ENCODE measurements at places on chromosomes 5 and 9. TPM values are rescaled to one million over a fixed set of nuclear protein-coding genes. Genes with fewer than 3 reads are reported as not detected.

- DNase-seq: no peak
These were observed 36.8 kb downstream of the PCDHAC2 start for GRCh38 chr5:141003031-141003430.

- no peak for DNase-seq
These were observed 11.9 kb downstream of the FGF18 start for GRCh38 chr5:171431251-171431777.

DNA sequence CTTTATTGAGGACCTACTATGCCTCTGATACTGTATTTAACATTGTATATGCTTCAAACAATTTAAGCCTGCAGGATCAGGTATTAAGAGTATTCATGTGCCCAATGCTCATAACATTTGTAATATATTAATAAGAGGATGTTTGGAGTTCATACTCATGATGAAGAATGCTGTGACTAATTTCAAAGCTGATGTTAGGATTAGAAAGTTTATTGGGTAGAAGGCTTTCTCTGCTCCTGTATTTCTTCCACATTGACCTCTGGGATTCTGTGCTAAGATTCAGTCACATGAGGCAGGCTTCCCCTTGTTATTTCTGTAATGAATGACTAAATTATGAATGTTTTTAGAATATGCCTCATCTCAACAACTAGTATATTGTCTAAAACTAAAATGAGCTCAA is 456.4 kb downstream of the NFIB start:
- DNase-seq: no peak

- no peak for DNase-seq
These were observed 43.1 kb downstream of the PDZD2 start for GRCh38 chr5:31682025-31682424.

DNA sequence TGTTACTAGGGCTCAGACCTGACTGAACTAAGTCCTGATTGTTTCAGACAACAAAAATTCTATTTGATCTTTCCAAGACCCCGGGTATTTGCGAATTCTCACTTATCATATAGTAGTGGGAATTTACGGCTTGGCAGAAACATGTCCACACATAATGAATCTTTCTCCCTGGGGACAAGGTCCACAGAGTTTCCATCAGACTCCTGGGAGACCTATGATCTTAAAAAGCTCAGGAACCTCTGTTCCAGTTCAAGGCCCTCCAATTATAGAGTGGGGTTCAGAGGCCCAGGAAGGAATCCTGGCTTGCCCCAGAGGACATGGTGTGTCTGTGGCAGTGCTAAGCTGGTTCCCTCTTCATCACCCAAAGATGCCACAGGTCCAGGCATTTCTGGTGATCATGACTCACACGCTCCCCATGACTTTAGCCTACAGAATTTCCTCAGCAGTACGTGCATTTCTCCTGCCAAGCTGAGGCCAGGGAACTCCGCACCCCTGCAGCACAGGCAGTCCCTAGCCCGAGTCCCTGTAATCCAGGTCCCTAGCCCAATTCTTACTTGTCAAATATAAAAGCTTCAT is 12.6 kb downstream of the RAPGEF1 start:
- DNase-seq: no peak

GRCh38 chr5:17619354-17619753 is 9.2 kb downstream of the TAF11L12 start:
- DNase-seq: no peak

DNA sequence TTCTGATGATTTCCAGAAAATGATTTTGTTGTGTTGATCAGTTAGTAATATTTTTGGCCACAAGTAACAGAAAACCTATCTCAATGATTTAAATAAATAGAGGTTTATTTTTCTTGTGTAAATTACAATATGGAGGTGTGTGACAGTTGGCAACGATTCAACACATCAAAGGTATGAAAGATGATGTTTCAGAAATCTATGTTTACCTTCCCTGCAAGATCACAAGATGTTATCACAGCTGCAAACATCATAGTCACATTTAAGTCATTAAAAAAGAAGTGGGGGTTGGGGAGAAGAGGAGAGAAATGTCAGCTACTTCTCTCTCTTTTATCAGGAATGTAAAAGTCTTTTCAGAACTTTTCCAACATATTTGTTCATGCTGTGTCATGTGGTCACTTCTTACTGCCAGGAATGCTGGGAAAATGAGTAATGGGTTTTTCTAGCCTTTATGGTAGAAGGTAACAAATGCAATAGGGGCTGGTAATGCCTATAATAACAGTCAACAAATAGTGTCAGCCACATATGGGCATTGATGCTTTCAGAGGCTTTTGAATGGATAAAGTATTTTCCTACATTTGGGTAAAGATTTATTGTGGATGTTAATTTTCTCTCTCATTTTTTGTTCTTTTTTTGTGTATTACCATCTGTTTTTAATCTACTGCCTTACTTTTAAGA is 742.7 kb downstream of the TLE1 start:
- DNase-seq: no peak

DNA sequence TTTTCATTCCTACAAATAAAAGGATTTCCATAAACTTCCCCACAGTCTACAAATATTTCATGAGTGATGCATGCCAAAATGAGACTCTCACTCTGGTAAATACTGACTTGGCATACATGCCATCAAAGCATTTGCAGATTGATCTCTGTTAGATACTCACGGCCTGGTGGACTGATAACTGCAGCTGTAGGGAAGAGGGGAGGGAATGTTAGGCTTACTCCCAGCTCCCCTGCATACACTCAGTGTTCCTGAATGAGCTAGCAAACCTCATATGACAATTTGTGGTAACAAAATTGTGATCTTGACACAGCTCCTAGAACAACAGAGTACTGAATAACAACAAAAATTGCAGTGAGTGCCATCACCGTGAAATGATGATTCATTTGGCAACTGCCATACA is 435.3 kb downstream of the NR2F1-AS1 start:
- no peak for DNase-seq

GRCh38 chr9:124007565-124008302 is 3.8 kb upstream of the LHX2 start:
- DNase-seq: no peak

- no peak for DNase-seq
These were observed 186.7 kb downstream of the C9orf50 start for GRCh38 chr9:129434187-129434586.

DNA sequence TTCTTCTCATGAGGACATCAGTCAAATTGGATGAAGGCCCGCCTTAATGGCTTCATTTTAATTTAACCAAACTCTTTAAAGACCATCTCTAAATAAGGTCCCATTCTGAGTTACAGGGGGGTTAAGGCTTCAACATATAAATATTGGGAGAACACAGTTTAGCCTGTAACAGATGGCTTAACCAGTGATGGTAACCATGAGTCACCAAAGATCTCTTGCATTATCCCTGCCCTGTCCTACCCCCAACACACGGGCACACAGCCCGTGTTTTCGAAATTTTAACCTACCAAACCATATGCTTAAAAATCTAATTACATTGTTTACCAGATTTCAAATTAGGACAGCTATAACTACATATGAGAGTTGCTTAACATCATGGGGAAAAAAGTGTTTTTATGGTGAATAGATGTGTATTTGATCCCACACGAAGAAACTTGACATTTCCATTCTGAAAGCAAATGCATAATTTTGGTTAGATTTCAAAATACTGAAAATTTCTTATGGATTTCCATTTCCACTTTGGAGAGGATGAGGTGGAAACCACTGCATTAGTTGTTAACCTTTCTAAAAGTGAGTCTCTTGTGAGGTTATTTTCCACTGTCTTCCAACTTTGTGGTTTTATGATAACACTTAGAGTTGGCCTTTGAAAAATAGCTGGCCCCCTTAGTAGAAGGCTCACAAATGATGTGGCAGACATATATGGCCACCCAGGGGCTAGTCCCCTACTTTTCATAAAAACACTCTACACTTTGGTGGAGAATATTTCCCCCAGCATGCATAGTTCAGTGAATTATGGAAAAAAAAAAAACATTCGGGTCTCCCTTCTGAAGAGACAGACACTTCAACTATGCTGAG is 849.3 kb downstream of the TLE1 start:
- DNase-seq: no peak

DNA sequence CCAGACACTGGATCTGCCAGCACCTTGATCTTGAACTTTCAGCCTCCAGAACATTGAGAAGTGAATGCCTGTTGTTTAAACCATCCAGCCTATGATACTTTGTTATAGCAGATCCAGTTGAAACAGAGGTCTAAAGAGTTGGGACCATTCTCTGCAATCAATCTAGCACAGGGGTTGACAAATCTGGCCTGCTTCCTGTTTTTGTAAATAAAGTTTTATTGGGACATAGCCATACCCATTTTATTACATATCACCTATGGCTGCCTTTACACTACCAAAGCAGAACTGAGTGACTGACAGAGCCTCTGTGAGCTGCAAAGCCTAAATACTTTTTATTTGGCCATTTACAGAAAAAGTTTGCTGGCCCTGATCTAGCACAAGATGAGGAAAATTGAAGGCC is 62.0 kb downstream of the BARX1 start:
- no peak for DNase-seq

- no peak for DNase-seq
These were observed 91.3 kb upstream of the RASEF start for GRCh38 chr9:83154087-83154736.

DNA sequence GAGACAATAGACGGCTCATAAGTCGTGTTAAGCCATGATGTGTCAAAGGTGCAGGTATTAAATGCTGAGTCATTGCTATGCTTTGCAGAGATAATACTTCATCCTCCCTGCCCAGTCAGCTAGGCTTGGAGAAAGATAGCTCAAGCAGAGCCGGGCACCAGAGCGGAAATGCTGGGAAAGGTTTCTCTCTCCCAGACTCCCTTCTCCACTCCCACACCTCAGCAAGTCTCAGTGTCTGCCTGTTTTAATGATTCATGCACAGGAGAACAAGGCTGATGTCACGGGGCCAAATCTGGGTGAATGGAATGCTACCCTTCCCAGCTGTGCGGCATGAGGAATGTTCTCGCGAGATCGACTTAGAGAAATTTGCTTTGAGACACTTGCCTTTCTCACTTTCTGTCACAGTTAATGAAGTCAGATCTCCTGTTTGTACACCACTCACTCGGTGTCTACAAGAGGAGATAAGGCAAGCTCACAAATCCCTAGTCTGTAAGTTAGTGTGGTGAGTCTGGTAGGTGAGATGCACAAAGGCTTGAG is 204.4 kb downstream of the EFNA5 start:
- no peak for DNase-seq

GRCh38 chr9:135608294-135608998 is 30.9 kb downstream of the GLT6D1 start:
- no peak for DNase-seq

- DNase-seq: no peak
These were observed 153.5 kb upstream of the OR13F1 start for GRCh38 chr9:104350541-104350940.

DNA sequence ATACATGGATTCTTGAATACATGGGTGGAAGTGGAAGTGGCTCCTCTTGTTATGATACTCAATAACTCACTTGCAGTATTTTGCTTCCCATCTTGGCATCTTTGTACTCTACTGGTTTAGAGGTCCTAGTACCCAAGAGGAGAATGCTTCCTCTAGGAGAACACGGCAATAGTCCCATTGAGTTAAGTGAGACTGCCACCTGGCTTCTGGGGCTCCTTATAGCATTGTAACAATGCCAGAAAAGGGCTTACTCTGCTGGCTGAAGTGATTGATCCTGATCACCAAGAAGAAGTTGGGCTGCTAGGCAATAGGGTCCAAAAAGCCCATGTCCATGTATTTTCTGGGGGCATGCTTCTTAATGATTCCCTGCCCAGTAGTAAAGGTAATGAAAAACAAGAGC is 627.6 kb upstream of the SGCD start:
- no peak for DNase-seq

- DNase-seq: no peak
These were observed 5.7 kb upstream of the TRAF1 start for GRCh38 chr9:120932086-120932823.

DNA sequence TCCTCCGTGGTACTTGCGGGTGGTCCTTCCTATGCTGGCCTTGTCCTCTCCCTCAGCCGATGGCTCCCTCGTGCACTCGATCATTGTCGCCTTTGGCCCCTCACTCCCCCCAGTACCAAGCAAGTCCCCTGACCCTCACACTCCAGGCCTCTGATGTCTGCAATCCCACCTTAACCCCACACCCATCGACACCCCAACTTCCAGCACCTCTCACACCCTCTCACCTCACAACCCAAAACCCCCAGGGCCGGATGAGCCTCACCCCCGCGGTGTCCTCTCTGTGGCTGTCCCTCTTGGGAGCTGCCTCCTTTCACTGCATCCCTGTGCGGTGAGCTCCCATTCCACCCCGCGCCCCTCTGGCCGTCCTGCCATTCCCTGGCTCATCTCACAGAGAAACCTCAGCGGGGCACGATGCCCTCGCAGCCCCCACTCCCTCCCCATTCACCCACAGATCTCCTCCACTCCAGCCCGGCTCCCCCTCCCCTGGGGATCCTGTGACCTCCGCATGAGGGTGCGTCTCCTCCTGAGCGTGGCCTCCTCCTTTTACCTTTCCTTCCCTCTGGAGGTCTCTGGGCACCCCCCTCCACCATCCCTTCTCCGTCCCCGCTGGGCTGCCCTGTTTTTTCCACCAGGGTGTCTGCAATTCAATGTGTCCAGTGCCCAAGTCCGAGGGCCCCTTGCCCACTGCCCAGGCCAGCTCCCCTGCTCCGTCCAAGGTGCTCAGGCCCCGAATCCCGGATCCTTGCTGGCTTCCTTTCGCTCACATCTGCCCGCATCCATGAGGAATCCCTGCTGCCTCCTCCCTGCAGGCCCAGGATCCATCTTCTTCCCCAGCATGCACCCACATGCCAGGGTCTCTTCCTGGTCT is 15.8 kb upstream of the RNU6ATAC start:
- DNase-seq: no peak

GRCh38 chr5:68381060-68381459 is 165.5 kb downstream of the PIK3R1 start:
- DNase-seq: no peak

DNA sequence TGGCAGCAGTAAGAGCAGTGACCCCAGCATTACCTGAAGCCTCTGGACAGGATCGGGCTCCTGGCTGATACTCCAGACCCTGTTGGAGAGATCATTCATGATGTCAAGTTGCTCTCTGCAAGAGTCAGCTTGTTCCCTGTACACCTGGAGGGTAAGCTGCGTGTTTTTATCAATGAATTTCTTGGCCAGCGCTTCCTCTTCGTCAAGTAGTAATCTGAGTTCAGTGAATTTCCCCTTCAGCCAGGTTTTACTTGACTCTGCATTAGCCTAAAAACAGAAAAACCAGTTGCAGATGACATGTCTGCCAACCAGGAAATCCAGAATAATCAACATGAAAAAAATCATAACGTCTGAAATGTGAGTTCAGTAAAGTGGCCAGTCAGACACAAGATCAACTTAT is 19.1 kb downstream of the TRIM14 start:
- no peak for DNase-seq

HRH2 gene
- 23.1 TPM for total RNA-seq

C1QTNF2 gene
- 13.8 TPM for total RNA-seq

MEIKIN gene
- total RNA-seq: not detected

CCDC152 gene
- total RNA-seq: 4.7 TPM

DRD1 gene
- 0.41 TPM for total RNA-seq

IFNA21 gene
- not detected for total RNA-seq

CYSRT1 gene
- not detected for total RNA-seq

CCDC171 gene
- total RNA-seq: 4.3 TPM

TAS2R1 gene
- total RNA-seq: not detected

BAAT gene
- total RNA-seq: 0.92 TPM
